Stimulated activated CD4-positive, alpha-beta T cell treated with anti-CD3 and anti-CD28 coated beads, TNF-alpha, amount 100 ng/mL, for 48 hours (primary cell): ENCODE measurements at places on chromosomes 6 and 20.

DNA sequence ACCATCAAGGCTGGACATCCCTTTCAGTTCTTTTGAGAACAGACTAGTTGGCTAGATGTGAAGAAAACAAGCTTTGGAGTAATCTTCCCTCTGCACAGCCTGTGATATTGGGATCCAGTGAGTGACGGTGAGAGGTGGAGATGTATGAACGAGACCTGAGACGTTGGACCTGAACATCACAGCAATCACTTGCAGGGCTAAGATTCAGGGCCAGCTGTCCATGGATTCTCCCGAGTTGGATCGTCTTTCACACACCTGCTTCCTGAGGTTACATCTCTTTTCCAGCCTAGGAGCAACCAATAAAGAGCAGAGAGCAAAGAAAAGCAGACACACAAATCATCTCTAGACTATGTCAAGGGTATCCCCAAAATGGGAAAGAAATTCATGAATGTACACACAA lies 30.0 kb upstream of the TMEM14A start:
- no peak for DNase-seq

DNA sequence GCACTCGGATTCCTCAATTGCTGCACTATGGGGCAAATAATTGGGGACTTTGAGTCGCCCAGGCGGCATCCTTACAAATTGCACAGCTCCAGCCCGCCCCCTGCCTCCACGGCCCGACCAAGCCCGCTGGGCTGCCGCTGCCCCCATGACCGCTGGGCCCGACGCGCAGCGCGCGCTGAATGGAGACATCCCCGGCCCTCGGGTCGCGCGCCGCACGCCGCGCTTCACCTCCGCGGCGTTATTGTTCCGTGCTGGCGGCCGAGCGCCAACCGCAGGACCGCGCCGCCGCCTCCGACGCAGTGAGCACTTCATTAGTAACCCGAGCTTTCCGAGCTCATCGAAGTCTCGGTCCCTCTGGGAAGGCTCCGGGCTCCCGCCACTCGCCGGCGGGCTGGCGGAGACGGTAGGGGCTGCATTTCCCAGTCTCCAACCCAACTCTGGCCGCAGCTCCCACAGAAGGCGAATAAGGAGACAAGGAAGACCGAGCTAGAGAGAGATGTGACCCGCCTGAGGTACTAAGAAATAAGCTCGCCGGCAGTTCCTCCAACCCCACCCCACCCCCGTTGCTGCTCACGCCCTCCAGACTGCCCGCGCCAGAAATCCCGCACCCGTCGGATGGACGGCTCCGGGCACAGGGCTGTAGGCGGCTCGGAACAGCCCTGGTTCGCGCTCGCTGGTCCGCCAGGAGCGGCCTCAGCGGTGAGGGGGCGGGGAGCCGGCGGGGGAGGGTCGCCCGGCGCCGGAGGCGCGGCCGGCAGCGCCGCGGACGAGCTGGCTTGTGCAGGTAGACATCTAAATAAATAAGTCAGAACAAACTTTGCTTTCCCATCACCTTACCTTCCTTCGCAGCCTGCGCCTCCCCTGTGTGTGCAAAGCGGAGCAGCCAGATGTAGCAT lies 703 bp downstream of the EPHA7 start:
- DNase-seq, result no peak

DNA sequence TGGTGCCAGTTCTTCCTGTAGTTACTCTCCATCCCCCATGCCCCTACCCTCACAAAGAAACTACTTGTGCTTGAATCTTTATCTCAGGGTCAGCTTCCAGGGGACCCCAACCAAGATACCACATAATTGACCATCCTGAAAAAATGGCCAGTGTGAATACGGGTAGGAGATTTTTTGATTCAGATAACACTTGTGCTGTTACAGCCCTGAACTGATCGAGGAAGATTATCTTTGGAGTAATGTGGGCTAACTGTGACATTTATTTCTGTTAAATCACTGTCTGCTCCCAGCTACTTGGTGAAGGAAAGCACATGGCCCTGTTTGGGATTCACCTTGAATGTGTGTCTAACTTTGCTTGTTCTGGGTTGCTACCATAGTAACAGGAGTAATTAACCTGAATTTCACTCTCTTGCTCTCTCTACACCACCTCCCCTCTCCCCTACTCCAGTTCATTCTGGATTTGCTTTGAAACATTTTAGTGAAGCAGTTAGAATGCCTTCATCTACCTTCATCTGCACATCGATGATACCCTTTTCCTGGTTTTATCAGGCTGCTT lies 219.6 kb upstream of the CHD6 start:
- no peak for DNase-seq

DNA sequence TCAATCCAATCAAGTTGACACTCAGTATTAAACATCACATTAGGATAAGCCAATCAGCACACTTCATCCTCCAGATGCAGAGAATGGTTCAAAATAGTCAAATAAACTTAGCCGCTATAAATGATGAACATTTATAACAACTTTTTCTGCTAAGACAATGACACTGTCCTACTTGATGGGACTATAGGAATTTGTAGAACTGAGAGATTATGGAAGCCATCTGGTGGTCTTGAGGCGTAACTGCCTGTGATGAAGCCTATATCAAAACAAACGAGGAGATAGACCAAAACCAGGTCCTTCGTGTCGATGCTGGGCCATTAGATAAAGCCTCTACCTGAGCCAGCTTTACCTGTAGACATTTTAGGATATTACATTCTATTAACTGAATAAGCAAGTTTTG lies 631.1 kb downstream of the COL12A1 start:
- DNase-seq, result no peak

- DNase-seq, result no peak
These were observed 15.4 kb upstream of the HIVEP1 start for GRCh38 chr6:11996751-11997150.

DNA sequence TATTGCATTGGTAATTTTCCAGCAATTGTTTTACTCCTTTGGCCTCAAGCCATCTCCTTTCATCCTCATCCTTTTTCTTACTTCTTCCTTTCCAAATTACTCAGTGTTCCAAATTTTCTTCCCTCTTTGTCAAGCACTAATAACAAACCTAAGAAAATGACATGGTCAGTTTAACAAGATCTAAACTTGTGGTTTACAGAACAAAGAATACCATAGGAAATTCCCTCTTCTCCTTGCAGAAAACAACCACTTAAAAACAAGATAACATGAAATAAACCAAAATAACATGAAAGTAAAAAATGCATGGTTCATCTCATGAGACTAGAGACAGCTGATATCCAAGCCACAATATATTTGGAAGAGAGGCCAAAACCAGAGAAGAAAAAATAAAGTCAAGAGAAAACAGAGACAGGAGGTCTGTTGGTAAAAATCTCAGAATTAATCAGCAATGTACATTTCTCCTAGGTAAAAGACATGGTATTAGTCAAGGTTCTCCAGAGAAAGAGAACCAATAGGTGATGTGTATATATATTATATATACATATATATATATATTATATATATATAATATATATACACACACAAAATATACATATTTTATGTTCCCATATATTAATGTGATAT lies 51.0 kb upstream of the SENP6 start:
- no peak for DNase-seq
